GM04504 (cell line): ENCODE measurements at places on chromosomes 5 and 9.

DNA sequence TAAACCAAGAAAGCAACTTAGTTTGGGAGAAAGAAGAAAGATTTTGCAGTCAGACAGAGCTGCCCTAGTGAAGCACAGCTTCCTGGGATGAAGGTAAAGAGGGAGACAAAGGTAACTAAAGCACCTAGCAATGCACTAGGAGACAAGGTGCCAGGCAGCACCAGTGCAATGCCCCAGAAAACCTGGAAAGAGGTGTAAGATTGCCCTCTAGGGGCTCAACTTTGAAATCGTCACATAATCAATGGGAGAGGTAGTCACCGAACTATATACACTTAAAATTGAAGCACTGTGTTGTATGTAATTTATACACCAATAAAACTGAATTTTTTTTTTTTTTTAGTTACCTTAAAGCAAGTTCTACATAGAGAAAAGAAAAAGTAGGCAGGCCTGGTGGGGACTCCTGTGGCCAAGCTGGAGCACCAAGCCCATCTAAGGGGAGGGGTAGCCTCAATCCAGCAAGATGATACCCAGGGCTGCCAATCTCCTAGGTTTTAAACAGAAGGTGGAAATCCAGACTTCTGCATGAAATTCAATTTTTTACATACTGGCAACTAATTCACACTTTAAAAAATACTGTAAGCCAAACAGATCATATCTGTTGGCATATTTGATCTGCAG is 48.2 kb downstream of the CDK5RAP2 start:
- peak; percentile 9 for DNase-seq

DNA sequence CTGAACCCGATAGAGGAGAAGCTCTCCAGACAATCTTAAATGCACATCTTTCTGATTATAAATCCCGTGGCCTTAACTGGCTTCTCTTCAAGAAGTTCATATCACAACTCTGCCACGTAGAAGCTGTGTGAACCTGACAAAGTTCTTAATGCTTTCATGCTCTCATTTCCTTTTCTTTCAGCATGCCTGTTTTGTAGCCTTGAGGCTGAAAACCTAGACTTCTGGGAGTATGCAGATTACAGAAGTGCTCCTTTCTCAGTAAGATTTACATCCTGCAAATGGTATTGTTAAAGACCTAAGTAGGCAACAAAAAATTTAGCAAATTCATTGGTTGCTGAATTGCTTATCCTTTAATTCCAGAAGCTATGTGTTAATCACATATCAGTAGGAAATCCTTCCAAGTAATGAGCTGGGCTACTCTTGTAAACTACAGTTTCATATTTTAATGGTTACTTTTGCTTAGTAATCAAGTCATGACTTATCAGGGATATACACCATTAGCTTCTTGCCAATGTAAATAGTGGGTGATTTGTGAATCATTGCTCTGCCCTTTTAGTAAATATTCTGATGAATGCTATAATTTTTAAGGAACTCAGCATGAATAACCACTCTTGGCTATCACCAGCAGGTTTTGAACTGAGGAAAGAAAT is 334.7 kb downstream of the FBXL7 start:
- peak; percentile 51 for DNase-seq

GRCh38 chr5:174504266-174504726 is 220.1 kb upstream of the MSX2 start:
- DNase-seq: no peak

DNA sequence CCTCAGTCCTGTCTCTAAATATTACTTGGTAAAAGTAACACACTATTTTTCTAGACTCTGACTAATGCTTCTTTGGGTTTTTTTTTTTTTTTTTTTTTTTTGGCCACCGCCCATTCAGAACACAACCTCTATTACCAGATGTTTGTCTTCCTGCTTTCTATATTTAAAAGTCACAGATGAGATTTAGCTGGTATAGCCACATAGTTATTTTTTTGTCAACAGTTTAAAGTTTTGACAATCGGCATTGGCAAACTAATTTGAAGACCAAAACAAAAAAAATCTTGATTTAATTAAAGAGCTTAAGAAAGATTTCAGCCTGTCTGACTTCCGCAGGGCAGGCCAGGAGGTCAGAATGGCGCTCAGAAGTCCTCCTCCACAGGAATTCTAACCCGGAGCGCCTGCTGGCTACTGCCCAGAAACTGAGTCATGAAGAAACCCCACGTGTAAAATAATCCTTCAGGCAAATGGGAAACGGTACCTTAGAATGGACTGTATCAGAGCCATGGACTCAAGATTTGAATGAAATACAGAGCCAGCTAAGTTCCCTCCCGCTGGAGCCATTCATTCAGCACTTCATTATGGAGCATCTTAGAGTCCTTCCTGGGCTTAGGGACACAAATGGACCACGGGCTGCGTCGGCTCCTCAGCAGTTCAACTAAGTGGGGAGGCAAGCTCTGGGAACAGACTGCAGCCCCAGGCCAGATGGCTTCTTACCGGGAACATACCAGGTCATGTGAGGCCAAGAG is 55.6 kb downstream of the PTPDC1 start:
- peak; percentile 97 for DNase-seq

GRCh38 chr5:98938464-98938863 is 9.7 kb upstream of the CHD1 start:
- DNase-seq: peak; percentile 12

GRCh38 chr9:106864373-106865143 is 1.6 kb downstream of the ZNF462 start:
- peak; percentile 30 for DNase-seq

- no peak for DNase-seq
Observed at GRCh38 chr9:104912606-104913005, 15.3 kb downstream of the ABCA1 start.

DNA sequence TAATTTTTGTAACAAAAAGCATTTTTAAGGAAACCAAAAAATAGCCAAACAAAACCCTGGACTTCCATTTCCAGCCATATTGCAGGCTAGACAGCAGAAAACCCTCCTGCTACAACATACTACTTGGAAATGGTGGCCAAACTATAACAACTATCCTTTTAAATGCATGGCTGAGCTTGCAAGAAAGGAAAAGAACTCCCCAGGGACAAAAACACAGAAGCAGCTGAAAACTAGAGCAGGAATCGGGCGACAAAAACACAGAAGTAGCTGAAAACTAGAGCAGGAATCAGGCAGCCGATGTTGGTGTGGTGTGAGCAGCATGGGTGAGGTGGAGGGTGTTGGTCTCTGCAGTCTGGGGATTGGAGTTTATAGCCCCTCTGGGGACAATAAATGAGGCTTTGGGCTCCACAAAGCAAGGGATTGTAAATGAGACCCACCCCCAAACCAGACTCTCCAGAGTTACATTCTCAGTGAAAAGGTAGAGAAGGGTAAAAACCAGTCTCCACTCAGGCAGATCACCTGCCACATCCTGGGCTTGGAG is 95.2 kb downstream of the C9orf50 start:
- DNase-seq: no peak

GRCh38 chr9:99262949-99263418 is 40.9 kb downstream of the SEC61B start:
- DNase-seq: no peak

DNA sequence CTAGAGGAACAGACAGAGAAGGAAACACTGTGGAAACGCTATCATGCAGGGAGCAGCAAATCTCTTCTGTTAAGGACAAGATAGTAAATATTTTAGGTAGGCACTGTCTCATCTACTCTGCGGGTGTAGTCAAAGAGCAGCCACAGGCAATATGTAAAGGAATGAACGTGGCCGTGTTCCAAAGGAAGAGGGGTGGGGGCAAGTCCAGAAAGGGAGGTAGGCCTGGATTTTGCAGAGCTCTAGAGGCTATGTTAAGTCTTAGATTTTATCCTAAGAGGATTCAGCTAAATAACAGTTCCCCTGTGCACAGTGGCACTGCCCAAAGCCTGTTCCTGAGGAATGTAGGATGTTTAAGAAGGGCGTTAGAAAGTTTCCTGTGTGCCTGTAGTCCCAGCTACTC is 161.6 kb downstream of the ACTL7B start:
- DNase-seq: no peak

DNA sequence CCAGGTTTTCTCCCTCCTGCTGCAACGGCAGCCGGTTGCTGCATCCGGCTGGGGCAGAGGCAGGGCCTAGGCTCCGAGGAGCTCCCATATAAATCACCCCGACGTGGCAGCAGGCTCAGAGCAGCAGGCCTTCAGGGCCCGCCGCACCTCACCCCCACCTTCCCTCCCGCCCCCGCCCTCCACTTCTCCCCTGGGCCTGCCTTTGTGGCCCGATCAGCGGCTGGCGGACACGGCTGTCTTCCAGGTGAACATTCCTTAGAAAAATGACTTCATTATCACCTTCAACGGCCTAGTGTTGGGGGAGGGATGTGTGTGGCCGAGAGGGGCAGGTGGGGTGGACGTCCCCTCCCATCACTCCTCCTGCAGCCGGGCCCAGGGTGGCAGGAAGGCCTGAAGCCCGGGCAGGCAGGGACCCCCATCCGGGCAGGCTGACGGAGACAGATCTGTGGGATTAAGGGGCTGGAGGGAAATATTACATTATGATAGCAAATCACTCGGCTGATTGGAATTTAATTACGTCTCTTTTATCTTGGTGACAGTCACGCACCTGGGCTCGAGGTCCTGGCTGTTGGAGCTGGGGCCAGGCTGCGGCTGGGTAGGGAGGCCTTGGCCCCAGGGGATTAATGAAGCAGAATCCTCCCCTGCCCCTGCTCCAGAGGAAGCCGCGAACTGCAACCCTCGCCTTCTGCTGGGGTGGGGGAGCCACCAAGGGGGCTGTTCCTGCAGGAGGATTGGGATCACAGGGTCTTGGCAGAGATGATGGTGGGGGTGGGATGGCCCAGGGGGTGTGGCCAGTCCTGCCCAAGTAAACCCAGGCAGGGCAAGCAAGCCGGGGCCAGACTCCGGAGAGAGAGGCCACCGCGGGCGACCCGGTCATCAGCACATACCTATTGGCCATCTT is 38.4 kb upstream of the RXRA start:
- no peak for DNase-seq

DNA sequence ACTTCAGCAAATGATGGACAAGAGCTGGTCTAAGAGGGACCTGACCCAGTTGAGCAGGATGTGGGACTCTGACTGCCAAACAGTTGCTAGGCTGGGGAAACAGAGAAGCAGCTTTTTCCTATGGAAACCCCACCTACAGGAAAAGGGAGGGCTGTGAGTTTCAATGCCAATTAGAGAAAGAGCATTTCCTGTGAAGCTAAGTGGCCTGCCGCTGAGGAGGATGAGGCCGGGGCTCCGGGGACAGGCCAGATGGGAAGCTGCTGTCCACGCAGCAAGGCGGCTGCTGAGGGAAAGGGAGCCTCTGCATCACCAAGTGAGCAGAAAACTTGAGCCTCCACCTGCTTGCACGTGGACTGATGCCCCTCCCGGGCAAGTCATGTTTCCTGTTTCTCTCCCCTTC is at the start of gene PCDH12:
Gene PCDH12 (minus strand): TSS at position 90 of the 400 bp plus-strand sequence. CDS start 351 bp downstream, outside the sequence.
- DNase-seq: no peak

DNA sequence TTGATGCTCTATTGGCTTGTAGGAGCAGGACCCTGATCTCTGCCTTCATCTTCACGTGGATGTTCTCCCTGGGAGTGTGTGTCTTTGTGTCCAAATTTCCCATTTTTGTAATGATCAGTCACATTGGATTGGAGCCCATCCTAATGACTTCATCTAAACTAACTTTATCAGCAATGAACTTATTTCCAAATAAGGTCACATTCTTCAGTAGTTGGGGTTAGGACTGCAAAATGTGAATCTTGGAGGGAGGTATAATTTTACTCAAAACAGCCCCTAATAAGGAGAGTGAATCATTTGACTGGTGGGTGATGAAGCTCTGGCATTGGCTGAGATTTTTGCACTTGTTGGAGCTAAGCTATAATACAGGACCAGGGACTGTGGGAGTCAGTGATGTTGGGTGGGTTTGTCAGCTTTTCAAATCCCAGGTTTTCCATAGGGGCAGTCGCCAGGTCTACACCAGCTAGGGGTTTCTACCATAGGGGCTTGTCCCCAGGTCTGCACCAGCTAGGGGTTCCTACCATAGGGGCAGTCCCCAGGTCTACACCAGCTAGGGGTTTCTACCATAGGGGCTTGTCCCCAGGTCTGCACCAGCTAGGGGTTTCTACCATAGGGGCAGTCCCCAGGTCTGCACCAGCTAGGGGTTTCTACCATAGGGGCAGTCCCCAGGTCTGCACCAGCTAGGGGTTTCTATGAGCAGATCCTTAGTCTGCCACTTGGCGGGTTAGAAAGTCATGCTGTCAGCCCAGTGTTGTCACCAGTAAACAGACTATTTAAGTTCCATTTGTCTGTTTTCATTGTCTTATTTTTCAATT is 382.6 kb upstream of the DAP start:
- DNase-seq: no peak

- DNase-seq: no peak
Observed at GRCh38 chr9:68950689-68951088, 63.2 kb downstream of the PRKACG start.

DNA sequence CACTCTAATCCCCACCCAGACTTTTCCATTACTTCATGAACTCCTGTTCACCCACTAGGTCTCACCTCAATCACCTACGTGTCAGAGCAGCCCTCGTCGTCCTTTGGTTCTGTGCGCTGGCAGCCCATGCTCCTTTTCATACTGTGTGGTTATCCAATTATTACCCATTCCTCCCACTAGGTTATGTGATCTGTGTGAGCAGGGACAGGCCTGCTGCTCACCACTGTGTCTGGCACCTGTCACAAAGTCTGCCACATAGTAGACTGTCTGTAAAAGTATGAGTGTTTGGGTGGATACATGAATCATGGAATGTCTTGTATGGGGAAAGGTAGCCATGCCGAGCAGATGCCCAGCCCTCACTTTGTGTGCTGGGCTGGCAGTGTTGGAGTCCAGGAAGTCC is 12.1 kb upstream of the SMAD5 start:
- DNase-seq: no peak

GRCh38 chr5:74810915-74811314 is 43.9 kb downstream of the NSA2 start:
- peak; percentile 11 for DNase-seq

GRCh38 chr9:13983607-13984006 is 330.3 kb downstream of the NFIB start:
- DNase-seq: no peak

DNA sequence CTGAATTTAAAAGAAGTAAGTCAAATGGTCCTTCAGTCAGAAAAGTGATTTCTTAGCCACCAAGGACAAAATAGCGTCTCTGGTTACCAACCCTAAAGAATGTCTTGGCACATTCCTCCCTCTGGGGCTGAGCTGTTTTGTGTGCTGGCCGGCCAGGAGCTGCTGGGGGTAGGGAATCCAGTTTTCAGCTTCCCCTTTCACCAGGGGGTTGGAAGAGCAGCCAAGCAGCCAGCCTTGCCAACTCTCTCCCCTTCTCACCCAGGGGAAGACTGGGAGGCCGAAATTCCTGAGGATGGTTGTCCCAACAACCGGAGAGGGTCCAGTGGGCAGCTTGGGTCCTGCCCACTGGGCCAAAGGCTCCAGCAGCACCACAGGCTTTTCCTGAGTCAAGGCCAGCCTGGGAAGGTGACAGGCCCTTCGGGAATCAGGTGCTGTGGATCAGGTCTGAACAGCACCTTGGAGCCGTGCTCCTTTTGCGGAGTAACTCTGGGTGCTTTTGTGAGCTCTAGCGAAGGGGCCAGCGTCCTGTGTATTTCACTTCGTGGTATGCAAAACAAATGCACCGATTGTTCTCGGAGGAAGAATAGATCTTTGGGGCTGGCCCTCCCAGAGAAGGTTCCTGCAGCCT is 4.2 kb downstream of the WWC1 start:
- DNase-seq: no peak
